ENCODE measurements at places on chromosomes 1 and 21.

DNA sequence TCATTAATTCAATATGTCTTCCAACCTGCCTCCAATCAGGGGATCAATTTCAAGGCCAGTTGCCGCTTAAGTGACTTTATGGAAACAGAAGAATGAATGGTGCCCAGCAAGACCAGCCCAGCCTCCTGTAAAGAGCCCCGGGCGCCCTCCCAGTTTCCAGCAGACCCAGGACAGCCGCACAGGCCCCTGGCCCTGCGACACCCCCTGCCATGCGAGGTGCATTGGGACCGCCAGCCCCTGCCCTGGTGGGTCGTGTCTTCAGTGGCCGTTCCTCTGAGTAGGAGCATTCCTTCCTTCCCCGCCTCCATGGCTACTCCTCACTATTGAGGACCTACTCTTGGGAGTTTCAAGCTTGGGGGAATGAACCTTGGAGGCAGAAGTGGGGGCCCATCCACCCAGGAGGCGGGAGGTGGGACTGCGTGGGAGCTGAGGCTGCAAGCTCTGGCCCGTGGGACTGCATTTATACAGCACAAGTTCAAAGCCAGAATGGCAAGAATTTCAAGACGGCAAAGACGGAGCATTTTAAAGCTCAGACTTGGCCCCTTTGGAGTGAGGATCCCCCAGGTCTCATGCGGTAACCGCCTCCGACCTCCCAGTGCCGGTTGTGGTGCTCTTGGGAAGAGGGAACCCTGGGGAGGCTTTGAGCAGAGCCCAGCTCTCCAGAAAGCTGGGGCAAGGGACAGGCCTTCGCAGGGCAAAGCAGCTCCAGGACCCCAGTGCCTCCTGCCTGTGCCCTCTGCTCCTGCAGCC is 73.1 kb upstream of the ACTRT2 start:
- no peak overlapping the region for H3K27ac ChIP-seq
- no peak for DNase-seq
- H3K4me3 ChIP-seq = no peak overlapping the region
- no peaks in the 10 kb centered on the region for H3K36me3 ChIP-seq
- H3K4me1 ChIP-seq = no peaks in the 10 kb centered on the region

DNA sequence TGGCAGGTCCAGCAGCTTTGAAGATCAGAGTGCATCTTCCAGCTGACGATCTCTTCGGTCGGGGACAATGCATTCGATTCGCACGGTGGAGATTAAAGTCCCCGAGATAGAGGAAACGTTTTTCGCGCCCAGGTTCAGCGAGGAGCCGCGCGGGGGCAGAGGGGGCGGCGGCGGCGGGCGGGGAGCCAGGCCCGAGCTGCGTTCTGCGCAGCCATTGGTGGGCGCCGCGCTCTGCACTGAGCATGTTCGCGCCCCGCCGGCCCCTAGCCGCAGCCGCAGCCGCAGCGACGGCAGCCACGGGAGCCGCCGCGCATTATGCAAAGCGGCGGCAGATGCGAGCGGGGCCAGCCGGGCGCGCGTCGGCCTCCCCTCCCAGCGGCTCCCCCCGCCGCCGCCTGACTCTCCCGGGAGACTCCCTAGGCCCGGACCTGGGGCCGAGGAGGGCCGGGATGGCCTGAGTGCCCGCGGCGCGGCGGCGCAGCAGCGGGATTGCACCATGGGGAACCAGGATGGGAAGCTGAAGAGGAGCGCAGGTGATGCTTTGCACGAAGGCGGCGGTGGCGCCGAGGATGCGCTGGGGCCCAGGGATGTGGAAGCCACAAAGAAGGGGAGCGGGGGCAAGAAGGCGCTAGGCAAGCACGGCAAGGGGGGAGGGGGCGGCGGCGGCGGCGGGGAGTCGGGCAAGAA is at the start of gene FMN2:
Gene FMN2 (plus strand): TSS at position 270 of the 687 bp plus-strand sequence. CDS start 227 bp downstream, at position 497.
- no peaks in the 10 kb centered on the region for H3K36me3 ChIP-seq
- H3K27ac ChIP-seq = no peak within 1 kb of the TSS
- DNase-seq = no peak

- no peak for DNase-seq
- no peaks in the 10 kb centered on the region for H3K36me3 ChIP-seq
- H3K4me1 ChIP-seq = peaks cover 8% of the 10 kb centered on the region
- no peak overlapping the region for H3K4me3 ChIP-seq
Measured at GRCh38 chr1:114130846-114131525, 22.7 kb downstream of the SYT6 start.

GRCh38 chr1:182600745-182601415 is 3.3 kb downstream of the RGS16 start:
- no peak overlapping the region for H3K27ac ChIP-seq
- H3K27me3 ChIP-seq = peaks cover 27% of the 10 kb centered on the region
- peaks cover 2% of the 10 kb centered on the region for H3K36me3 ChIP-seq
- H3K4me3 ChIP-seq = no peak overlapping the region

GRCh38 chr1:157199421-157199755 is 61.2 kb upstream of the ETV3 start:
- DNase-seq = no peak
- H3K36me3 ChIP-seq = no peaks in the 10 kb centered on the region
- no peak overlapping the region for H3K27ac ChIP-seq
- H3K4me3 ChIP-seq = no peak overlapping the region
- H3K27me3 ChIP-seq = peaks cover 27% of the 10 kb centered on the region
- H3K4me1 ChIP-seq = no peaks in the 10 kb centered on the region

DNA sequence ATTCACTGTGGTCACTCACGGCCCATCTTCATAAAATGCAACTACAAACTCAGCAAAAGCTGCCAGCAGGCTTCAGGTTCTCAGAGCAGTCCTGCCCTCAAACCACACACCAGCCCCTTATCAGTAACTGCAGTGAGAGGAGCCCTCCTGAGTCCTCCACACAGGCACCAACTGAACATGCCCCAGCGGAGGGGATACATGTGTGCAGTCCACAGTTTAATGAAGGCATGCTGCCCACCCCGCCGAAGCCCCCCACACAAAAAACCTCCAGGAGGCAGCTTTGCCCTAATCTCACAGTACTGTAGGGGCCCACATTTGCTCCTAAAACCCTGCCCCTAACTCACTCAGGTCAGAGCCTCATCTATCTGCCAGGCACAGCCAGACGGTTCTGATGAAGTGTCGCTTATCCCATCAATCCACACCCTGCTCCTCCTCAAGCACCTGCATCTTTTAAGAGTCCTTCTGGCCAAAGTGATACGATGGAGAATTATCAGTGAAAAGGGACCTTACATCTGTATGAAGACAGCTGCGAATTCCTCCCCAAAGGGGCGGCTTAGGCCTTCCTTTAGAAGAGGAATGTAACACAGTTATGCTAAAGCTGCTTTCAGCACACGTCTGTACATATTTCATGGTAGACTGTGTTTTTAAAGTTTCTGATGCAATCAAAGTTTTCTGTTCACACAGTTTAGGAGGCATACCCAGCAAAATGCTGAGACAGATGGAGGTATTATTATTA is 3.5 kb downstream of the ABCB10 start:
- H3K4me3 ChIP-seq = no peak overlapping the region
- H3K27ac ChIP-seq = no peak overlapping the region
- peaks cover 9% of the 10 kb centered on the region for H3K36me3 ChIP-seq
- no peaks in the 10 kb centered on the region for H3K27me3 ChIP-seq
- H3K4me1 ChIP-seq = peaks cover 45% of the 10 kb centered on the region
- no peak for DNase-seq

DNA sequence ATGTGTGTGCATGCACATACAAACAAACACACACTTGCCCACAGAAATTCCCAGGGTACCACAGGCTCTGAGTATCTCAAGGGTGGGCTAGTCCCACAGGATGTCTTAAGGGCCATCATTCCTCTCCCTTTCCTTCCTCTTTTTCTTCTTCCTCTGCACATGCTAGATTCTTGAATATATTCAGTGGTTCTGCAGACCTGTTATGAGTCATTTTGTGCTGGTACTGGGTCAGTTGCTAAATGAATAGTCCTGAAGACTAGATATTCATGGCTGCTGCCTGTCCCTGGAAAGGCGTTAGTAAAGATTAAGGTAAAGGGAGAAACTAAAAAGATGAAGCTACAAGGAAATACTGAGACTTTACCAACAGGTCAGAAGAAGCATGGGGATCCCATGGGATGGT is 256.7 kb upstream of the KIAA0040 start:
- H3K4me3 ChIP-seq = no peak overlapping the region
- H3K36me3 ChIP-seq = no peaks in the 10 kb centered on the region
- no peak overlapping the region for H3K27ac ChIP-seq
- no peak for DNase-seq

DNA sequence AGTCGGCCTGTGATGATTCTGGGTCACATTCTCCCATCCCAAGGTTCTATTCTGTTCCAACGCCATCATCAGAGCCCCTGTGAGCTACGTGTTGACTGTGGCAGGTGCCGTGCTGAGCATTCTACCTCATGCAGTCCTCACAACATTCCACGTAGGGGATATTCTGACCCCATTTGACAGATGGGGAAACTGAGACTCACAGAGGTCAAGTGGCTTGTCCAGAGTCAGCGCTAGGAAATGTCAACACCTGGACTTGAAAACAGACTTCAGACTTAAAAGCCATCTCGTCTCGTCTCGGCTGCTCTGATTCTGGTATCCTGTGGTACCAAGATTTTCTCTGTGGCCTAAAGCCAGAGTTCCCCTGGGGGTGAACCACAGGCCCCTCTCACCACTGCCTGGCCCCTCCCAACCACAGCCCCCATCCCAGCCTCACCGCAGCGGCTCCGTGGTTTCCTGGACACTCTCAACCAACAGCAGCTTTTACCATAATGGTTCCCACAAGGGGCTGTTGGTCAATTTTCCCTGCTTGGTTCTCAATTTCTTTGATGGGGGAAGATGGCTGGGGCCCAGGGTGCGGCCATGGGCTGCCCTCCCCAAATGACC is 39.6 kb downstream of the SDC3 start:
- no peaks in the 10 kb centered on the region for H3K36me3 ChIP-seq
- DNase-seq = no peak
- peaks cover 5% of the 10 kb centered on the region for H3K4me1 ChIP-seq
- peaks cover 16% of the 10 kb centered on the region for H3K27me3 ChIP-seq
- H3K4me3 ChIP-seq = no peak overlapping the region

DNA sequence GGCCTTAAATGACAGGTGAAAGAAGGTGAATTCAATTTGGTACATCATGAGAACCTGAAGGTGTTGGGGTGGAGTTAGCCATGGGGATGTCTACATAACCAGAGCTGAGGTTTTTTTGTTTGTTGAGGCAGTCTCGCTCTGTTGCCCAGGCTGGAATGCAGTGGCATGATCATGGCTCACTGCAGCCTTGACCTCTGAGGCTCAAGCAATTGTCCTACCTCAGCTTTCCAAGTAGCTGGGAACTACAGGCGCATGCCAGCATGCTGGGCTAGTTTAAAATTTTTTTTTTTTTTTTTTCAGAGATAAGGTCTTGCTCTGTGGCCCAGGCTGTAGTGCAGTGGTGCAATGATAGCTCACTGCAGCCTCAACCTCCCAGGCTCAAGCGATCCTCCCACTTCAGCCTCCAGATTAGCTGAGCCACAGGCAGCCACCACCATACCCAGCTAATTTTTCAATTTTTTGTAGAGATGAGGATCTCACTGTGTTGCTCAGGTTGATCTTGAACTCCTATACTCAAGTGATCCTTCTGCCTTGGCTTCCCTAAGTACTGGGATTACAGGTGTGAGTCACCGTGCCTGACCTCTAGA is 1.9 kb upstream of the MPZ start:
- H3K27me3 ChIP-seq = peaks cover 4% of the 10 kb centered on the region
- H3K27ac ChIP-seq = no peak overlapping the region
- no peak overlapping the region for H3K4me3 ChIP-seq
- DNase-seq = no peak
- H3K4me1 ChIP-seq = peaks cover 37% of the 10 kb centered on the region
- H3K36me3 ChIP-seq = no peaks in the 10 kb centered on the region

- H3K4me1 ChIP-seq = peaks cover 89% of the 10 kb centered on the region
- H3K27me3 ChIP-seq = no peaks in the 10 kb centered on the region
- DNase-seq = no peak
- H3K36me3 ChIP-seq = peaks cover 82% of the 10 kb centered on the region
- H3K27ac ChIP-seq = peak overlapping the region; percentile 71
- no peak overlapping the region for H3K4me3 ChIP-seq
Measured at GRCh38 chr1:206915030-206915735, 6.6 kb downstream of the FCMR start.

- H3K4me1 ChIP-seq = peaks cover 11% of the 10 kb centered on the region
- no peak overlapping the region for H3K4me3 ChIP-seq
- no peaks in the 10 kb centered on the region for H3K27me3 ChIP-seq
- DNase-seq = no peak
Measured at GRCh38 chr1:9760824-9761223, 62.9 kb downstream of the CLSTN1 start.

- H3K4me3 ChIP-seq = no peak overlapping the region
- H3K4me1 ChIP-seq = no peaks in the 10 kb centered on the region
- no peak for DNase-seq
- H3K36me3 ChIP-seq = no peaks in the 10 kb centered on the region
- H3K27ac ChIP-seq = no peak overlapping the region
Measured at GRCh38 chr21:26747216-26747615, 98.0 kb downstream of the ADAMTS1 start.

GRCh38 chr1:208542309-208542708 is 298.1 kb upstream of the PLXNA2 start:
- H3K36me3 ChIP-seq = no peaks in the 10 kb centered on the region
- no peak overlapping the region for H3K27ac ChIP-seq
- no peaks in the 10 kb centered on the region for H3K4me1 ChIP-seq
- no peak overlapping the region for H3K4me3 ChIP-seq
- no peak for DNase-seq

GRCh38 chr21:16330082-16330907 is 600.5 kb downstream of the USP25 start:
- DNase-seq = peak; percentile 32
- no peak overlapping the region for H3K4me3 ChIP-seq
- H3K4me1 ChIP-seq = no peaks in the 10 kb centered on the region
- H3K36me3 ChIP-seq = no peaks in the 10 kb centered on the region
- no peaks in the 10 kb centered on the region for H3K27me3 ChIP-seq

GRCh38 chr1:184409011-184409410 is 22.2 kb downstream of the C1orf21 start:
- H3K36me3 ChIP-seq = no peaks in the 10 kb centered on the region
- no peak for DNase-seq
- H3K27ac ChIP-seq = no peak overlapping the region
- H3K4me3 ChIP-seq = no peak overlapping the region
- H3K4me1 ChIP-seq = no peaks in the 10 kb centered on the region

DNA sequence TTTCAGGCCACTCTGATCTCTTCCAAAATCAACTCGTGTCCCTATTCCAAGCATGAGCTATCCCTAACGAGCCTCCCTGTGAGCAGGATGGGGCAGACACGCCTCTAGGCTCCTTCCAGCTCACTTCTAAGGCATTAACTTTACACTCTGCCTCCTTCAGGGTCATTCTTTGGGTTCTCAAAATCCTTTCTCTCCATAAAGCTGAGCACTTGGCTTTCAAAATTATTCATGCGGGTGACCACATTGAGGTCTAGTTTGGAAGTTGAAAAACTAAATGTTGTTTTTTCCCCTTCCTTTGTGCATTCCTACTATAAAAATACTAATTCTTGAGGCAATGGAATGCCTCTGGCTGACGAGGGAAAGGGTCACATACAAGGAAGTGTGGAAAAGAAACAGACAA is 33.5 kb upstream of the BMP8B start:
- H3K4me1 ChIP-seq = peaks cover 6% of the 10 kb centered on the region
- peaks cover 2% of the 10 kb centered on the region for H3K27me3 ChIP-seq
- no peak for DNase-seq
- no peak overlapping the region for H3K27ac ChIP-seq
